Natural killer cell (primary cell): ENCODE measurements at places on chromosomes 1 and 21. TPM values are rescaled to one million over a fixed set of nuclear protein-coding genes. Genes with fewer than 3 reads are reported as not detected.

VWA1 gene
- not detected for total RNA-seq

DNA sequence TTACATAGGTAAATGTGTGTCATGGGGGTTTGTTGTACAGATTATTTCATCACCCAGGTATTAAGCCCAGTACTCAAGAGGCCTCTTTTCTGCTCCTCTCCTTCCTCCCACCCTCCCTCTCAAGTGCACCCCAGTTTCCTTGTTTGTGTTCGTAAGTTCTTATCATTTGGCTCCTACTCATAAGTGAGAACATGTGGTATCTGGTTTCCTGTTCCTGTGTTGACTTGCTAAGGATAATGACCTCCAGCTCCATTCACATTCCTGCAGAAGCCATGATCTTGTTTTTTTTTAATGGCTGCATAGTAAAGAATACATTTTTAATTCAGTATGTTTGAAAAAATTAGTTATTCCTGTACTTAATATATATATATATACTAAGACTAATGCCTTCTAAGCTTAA lies 107.7 kb downstream of the CLDN17 start:
- no peaks in the 10 kb centered on the region for H3K4me1 ChIP-seq
- H3K27me3 ChIP-seq = no peaks in the 10 kb centered on the region
- H3K36me3 ChIP-seq = no peaks in the 10 kb centered on the region
- H3K27ac ChIP-seq = no peak overlapping the region
- no peak overlapping the region for H3K4me3 ChIP-seq
- DNase-seq = no peak

DNA sequence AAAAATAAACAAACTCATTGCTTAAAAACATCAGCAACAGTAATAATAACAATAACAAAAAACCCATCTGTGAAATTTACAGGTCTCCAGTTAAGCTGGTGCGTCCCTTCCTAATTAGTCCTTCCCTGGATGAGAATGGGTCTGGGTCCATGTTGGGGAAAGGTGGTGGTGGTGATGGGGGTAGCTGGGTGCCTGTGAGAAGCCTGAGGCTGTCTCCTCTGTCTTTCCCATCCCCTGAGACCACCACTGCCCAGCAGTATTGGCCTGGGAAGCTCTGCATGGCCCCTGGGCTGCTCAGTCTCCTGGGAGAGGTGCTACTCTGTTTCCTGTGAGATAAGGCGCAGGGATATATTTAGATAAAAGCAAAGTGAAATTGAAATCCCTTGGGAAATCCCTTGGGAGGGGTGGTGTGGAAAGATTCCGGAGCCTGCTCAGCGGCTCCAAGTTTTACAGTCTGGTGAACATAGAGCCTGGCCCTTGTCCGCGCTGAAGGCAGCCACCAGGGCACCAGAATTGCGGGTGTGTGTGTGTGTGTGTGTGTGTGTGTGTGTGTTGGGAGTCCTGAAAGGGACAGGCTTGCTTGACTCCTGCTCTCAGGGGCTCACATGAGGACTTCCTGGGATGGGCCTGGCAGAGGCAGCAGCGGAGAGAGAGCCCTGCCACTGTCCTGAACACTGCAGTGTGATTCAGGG lies 150.2 kb downstream of the FOXD2 start:
- no peaks in the 10 kb centered on the region for H3K4me1 ChIP-seq
- no peaks in the 10 kb centered on the region for H3K27me3 ChIP-seq
- H3K27ac ChIP-seq = no peak overlapping the region
- DNase-seq = no peak

DNA sequence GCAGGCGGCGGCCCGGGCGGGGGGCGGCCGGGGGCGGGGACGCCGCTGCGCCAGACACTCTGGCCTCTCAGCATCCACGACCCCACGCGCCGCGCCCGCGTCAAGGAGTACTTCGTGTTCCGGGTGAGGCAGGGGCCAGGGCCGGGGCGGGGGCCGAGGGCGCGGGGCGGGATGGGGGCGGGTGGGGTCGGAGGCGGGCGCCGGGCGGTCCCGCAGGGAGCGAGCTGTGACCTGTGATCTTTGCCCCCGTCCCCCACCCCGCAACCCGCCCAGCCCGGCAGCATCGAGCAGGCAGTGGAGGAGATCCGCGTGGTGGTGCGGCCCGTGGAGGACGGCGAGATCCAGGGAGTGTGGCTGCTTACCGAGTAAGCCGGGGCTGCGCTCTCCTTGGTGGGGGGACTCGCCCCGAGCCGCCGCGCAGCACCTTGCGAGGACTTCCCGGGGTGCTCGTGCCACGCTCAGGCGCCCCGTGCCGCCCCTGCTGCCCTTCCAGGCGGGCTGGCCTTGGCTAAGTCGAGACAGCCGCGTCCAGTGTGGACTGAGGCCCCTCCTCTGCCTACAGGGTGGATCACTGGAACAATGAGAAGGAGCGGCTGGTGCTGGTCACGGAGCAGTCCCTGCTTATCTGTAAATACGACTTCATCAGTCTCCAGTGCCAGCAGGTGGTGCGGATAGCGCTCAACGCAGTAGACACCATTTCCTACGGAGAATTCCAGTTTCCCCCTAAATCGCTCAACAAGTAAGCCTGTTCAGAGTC lies 514 bp downstream of the TPRG1L start:
- H3K27ac ChIP-seq = peak overlapping the region; percentile 8
- H3K27me3 ChIP-seq = no peaks in the 10 kb centered on the region
- peaks cover 19% of the 10 kb centered on the region for H3K36me3 ChIP-seq

- no peak overlapping the region for H3K4me3 ChIP-seq
- peaks cover 7% of the 10 kb centered on the region for H3K27me3 ChIP-seq
- no peak for DNase-seq
- H3K27ac ChIP-seq = no peak overlapping the region
- no peaks in the 10 kb centered on the region for H3K4me1 ChIP-seq
Measured at GRCh38 chr21:34360488-34361241, 3.1 kb upstream of the KCNE2 start.

DNA sequence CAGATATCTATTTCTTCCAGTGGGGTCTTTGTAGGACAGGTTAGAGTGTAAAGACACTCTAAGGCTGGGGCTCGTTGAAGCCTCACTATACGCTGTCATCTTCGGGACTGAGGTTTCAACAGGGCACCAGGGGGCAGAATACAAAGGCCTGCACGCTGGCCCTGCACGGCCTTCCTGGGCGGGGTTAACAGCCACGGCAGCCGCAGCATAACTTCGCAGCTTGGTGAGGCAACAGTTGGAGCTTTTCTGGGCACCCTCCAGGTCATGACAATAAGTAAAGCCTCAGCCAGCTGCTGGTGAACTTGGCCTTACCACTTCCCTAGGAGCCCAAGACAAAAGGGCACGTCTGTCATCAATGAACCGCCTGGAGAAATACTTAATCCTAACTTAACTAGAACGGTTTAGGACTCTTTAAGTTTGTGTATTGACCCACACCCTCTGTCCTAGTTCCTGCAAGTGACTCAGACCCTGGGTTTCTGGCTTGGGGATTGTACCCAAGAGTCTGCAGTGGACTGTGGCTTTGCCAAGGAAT lies 2.3 kb upstream of the RUNX1 start:
- H3K36me3 ChIP-seq = no peaks in the 10 kb centered on the region
- peaks cover 39% of the 10 kb centered on the region for H3K4me1 ChIP-seq
- no peaks in the 10 kb centered on the region for H3K27me3 ChIP-seq
- no peak overlapping the region for H3K4me3 ChIP-seq

GRCh38 chr1:27507960-27508665 lies 18.1 kb upstream of the WASF2 start:
- no peaks in the 10 kb centered on the region for H3K36me3 ChIP-seq
- H3K27ac ChIP-seq = no peak overlapping the region
- no peaks in the 10 kb centered on the region for H3K27me3 ChIP-seq
- no peaks in the 10 kb centered on the region for H3K4me1 ChIP-seq

- H3K27ac ChIP-seq = no peak overlapping the region
- no peaks in the 10 kb centered on the region for H3K27me3 ChIP-seq
- no peak for DNase-seq
- H3K4me3 ChIP-seq = no peak overlapping the region
- H3K4me1 ChIP-seq = peaks cover 12% of the 10 kb centered on the region
- no peaks in the 10 kb centered on the region for H3K36me3 ChIP-seq
Measured at GRCh38 chr1:231972111-231972445, 345.5 kb downstream of the DISC1 start.

GRCh38 chr1:162310337-162310736 lies 66.3 kb downstream of the SPATA46 start:
- peaks cover 5% of the 10 kb centered on the region for H3K4me1 ChIP-seq
- H3K36me3 ChIP-seq = no peaks in the 10 kb centered on the region
- H3K27me3 ChIP-seq = no peaks in the 10 kb centered on the region
- no peak for DNase-seq
